ENCODE measurements at places on chromosomes 6 and 20. TPM values are rescaled to one million over a fixed set of nuclear protein-coding genes. Genes with fewer than 3 reads are reported as not detected.

The FKBP1A gene
- 453 TPM for polyA plus RNA-seq

- DNase-seq = no peak
These were observed 165.3 kb downstream of the ZMYND8 start for GRCh38 chr20:47191074-47191673.

The PREX1 gene
- polyA plus RNA-seq = 5.3 TPM

GRCh38 chr6:43248101-43248500 lies 4.8 kb downstream of the TTBK1 start:
- DNase-seq = no peak

- DNase-seq = peak; percentile 23
These were observed 131.7 kb upstream of the MLIP start for GRCh38 chr6:53979468-53980067.

The PDYN gene
- polyA plus RNA-seq = not detected

GRCh38 chr6:22366214-22366613 lies 69.4 kb upstream of the PRL start:
- DNase-seq = no peak

Data from SK-N-SH (cell line).